ENCODE measurements at places on chromosomes 5 and 9.

DNA sequence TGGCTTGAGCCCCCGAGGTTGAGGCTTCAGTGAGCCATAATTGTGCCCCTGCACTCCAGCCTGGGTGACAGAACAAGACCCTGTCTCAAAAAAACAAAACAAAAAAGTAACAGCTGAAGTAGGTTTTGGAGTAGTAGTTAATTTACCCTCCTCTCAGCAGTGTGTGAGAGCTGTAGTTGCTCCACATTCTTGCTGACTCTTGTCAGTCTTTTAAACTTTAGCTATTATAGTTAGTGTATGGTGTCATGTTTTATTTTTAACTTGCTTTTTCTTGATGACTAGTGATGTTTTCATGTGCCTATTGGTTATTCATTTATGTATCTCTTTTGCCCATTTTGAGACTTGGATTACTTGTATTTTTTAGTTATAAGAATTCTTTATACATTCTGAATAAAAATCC lies 52.9 kb upstream of the DHFR start:
- H3K27me3 ChIP-seq, result no peaks in the 10 kb centered on the region
- no peak overlapping the region for H3K27ac ChIP-seq
- no peak for DNase-seq

GRCh38 chr9:36063804-36064447 lies 27.2 kb downstream of the RECK start:
- H3K27me3 ChIP-seq, result no peaks in the 10 kb centered on the region
- peaks cover 8% of the 10 kb centered on the region for H3K4me1 ChIP-seq
- DNase-seq, result no peak
- H3K36me3 ChIP-seq, result peaks cover 18% of the 10 kb centered on the region
- H3K4me3 ChIP-seq, result no peak overlapping the region

DNA sequence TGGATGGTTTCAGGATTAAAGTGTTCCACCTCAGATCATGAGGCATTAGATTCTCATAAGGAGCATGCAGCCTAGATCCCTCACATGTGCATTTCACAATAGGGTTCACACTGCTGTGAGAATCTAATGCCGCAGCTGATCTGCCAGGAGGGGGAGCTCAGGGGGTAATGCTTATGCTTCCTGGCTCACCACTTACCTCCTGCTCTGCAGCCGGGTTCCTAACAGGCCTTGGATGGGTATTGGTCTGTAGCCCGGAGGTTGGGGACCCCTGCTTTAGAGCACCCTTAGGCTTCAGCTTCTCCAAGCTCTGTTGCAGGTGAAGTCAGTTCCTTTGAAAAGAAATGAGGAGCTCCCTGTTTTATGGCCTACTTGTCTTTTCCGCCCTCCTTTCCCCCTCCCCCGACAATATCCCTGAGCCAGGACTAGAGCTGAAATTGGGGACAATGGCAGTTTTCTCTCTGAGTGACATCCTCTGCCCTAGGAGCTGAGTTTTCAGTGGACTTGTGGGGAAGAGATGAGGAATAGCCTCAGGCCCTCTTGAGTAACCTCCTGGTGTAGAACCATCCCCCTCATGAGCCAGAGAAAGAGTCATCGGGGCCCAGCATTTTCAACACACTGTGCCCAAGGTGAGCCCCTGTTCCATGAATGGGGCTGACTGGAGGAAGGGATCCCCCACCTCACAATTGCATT lies 16.2 kb upstream of the MAT2B start:
- DNase-seq, result no peak
- H3K27me3 ChIP-seq, result no peaks in the 10 kb centered on the region
- peaks cover 27% of the 10 kb centered on the region for H3K36me3 ChIP-seq
- peak overlapping the region; percentile 67 for H3K27ac ChIP-seq

GRCh38 chr5:66538126-66538525 lies 58.1 kb upstream of the MAST4 start:
- no peak for DNase-seq
- H3K36me3 ChIP-seq, result no peaks in the 10 kb centered on the region
- H3K27me3 ChIP-seq, result peaks cover 15% of the 10 kb centered on the region
- H3K4me3 ChIP-seq, result no peak overlapping the region
- no peak overlapping the region for H3K27ac ChIP-seq
- H3K4me1 ChIP-seq, result no peaks in the 10 kb centered on the region

- H3K4me3 ChIP-seq, result no peak overlapping the region
- peaks cover 4% of the 10 kb centered on the region for H3K36me3 ChIP-seq
- no peaks in the 10 kb centered on the region for H3K27me3 ChIP-seq
- peaks cover 23% of the 10 kb centered on the region for H3K4me1 ChIP-seq
These were observed 21.4 kb upstream of the FAM81B start for GRCh38 chr5:95369782-95370181.

DNA sequence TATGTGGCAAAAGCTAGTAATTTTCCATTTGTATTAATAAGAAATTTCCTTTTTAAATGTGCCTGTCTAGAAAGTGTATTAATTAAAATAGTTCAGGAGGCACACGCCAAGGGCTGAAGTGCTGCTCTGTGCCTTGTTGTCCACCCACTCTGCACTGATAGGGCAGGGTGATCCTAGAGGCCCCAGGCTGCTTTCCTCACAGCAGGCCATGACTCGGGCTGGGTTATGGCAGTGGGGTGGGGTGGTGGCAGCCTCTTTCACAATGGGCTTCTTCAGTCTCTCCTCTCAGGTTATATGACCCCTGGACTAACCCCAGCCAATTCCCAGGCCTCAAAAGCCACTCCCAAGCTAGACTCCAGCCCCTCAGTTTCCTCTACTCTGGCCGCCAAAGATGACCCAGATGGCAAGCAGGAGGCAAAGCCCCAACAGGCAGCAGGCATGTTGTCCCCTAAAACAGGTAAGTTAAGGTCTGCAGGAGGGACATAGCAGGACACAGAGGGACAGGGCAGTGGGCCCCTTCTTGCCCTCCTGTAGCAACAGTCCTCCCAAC lies 19.5 kb downstream of the CD74 start:
- H3K4me1 ChIP-seq, result no peaks in the 10 kb centered on the region
- peaks cover 30% of the 10 kb centered on the region for H3K36me3 ChIP-seq
- no peak overlapping the region for H3K27ac ChIP-seq
- H3K27me3 ChIP-seq, result no peaks in the 10 kb centered on the region
- no peak for DNase-seq

DNA sequence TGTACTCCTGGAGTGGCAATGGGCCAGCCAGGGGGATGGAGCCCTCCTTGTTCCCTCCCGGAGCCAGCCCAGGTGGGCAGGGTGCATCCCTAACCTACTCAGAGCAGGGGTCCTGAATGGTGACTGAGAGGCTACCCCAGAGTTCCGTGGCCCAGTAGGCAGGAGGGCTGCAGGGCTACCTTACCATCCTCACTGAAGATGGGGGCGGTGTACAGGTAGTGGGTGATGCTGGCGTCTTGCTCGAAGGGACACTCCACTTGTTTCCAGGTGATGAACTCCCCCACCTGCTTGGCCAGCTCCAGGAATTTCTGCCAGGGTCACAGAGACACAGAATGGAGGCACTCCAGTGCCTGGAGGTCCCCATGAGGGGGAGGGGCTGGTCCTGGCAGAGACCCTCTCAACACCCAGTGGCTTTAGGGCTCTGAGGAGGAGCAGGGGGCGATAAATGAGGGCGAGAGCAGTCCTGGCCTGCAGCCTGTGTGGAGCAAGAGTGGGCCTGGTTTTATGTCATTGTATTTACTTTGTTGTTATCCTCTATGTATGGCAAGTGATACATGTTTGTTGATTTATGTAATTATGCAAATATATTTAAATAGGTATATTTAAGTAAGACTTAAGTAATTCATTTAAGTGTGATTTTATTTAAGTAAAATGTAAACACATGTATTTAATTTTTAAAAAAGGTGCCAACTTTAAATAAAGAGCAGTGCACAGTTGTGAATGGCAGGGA lies 39.9 kb upstream of the RNF130 start:
- H3K27ac ChIP-seq, result no peak overlapping the region
- peaks cover 6% of the 10 kb centered on the region for H3K36me3 ChIP-seq
- peaks cover 2% of the 10 kb centered on the region for H3K27me3 ChIP-seq
- no peaks in the 10 kb centered on the region for H3K4me1 ChIP-seq
- no peak overlapping the region for H3K4me3 ChIP-seq

DNA sequence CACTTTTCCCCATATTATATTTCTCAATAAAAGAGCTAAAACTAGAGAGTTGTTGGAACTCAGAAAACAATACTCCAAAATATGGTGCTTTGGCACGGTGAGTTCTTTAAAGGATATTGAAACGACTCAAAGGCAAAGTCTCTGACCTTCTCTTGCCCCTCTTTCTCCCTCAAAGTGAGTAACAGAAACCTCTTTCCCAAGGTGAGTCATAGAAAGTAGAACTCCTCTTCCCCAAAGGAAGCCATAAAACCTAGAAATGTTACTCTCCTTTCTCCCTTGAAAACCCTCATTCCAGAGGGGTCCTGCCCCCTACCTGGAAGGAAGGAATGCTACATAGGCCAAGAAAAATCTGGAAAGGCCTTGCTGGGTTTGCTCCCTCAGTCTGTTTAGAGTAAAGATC lies 47.5 kb downstream of the RAPGEF6 start:
- no peak overlapping the region for H3K27ac ChIP-seq
- H3K4me1 ChIP-seq, result no peaks in the 10 kb centered on the region
- no peaks in the 10 kb centered on the region for H3K27me3 ChIP-seq
- DNase-seq, result no peak
- peaks cover 5% of the 10 kb centered on the region for H3K36me3 ChIP-seq

DNA sequence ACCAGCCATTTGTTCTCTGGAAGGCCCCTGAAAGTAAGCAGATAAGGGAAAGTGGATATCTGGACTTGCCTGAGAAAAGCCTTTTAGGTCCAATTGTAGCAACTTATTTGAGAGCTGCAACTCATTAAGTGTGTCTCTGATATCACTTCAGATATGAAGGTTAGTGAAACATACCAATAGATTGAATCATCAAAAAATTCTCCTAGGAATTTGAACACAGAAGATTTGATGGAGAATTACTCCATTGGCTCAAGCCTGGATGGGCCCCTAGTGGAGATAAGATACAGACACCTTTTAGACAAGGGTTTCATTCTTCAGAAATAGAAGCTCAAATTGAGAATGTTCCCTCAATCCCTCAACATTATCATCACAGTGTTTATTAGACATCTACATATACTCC lies 356.7 kb downstream of the NDUFS4 start:
- no peak overlapping the region for H3K4me3 ChIP-seq
- no peak for DNase-seq
- H3K27ac ChIP-seq, result peak overlapping the region; percentile 21
- no peaks in the 10 kb centered on the region for H3K27me3 ChIP-seq
- H3K4me1 ChIP-seq, result peaks cover 14% of the 10 kb centered on the region

DNA sequence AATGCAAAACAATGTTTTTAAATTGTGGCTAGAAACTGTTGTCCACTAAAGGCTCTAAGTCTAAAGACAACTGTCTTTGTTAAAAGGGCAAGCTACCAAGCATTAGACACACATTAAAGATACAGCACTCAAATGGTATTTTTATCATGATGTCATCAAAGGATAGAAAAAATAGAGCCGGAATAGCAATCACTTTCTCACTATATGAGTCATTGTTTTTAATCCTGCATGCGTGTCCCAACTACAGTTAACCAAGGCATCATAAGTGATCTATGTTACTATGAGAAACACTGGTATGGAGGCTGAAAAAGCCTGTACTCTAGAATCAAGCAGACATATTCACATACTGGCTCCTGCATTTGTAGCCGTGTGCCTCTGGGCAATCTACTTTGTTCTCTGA lies 1.9 kb upstream of the PJA2 start:
- peaks cover 30% of the 10 kb centered on the region for H3K4me1 ChIP-seq
- peak overlapping the region; percentile 50 for H3K27ac ChIP-seq
- H3K4me3 ChIP-seq, result no peak overlapping the region
- no peaks in the 10 kb centered on the region for H3K27me3 ChIP-seq
- H3K36me3 ChIP-seq, result peaks cover 6% of the 10 kb centered on the region
- no peak for DNase-seq

Data from mesothelial cell of epicardium (in vitro differentiated cells).